Stimulated activated CD8-positive, alpha-beta memory T cell treated with anti-CD3 and anti-CD28 coated beads, Interleukin-7, amount 100 ng/mL, for 1 hour (primary cell): ENCODE measurements at places on chromosomes 2 and 18.

GRCh38 chr2:28355521-28356094 lies 37.0 kb upstream of the FOSL2 start:
- DNase-seq, result no peak

- DNase-seq, result no peak
Measured at GRCh38 chr2:125491663-125492062, 1164.3 kb upstream of the GYPC start.

GRCh38 chr2:232549655-232550353 lies 553 bp downstream of the TIGD1 start:
- DNase-seq, result no peak

DNA sequence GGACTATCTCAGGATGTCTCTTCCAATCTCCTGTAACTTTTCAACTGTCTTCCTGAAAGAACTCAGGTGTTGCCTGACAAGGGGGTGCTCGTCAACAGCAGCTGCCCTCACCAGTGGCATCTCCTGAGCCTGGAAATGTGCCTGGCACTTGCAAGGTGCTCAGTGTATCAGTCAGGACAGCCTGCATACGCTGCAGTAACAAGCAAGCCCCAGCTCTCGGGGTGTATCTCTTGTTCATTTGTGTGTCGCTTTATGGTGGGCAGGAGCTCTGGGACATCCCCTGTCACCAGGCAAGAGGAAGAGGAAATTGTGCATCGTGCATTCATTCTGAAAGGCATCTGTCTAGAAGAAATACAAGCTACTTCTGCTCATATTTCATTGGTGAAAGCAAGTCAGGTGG lies 263.1 kb downstream of the DCDC2C start:
- no peak for DNase-seq

DNA sequence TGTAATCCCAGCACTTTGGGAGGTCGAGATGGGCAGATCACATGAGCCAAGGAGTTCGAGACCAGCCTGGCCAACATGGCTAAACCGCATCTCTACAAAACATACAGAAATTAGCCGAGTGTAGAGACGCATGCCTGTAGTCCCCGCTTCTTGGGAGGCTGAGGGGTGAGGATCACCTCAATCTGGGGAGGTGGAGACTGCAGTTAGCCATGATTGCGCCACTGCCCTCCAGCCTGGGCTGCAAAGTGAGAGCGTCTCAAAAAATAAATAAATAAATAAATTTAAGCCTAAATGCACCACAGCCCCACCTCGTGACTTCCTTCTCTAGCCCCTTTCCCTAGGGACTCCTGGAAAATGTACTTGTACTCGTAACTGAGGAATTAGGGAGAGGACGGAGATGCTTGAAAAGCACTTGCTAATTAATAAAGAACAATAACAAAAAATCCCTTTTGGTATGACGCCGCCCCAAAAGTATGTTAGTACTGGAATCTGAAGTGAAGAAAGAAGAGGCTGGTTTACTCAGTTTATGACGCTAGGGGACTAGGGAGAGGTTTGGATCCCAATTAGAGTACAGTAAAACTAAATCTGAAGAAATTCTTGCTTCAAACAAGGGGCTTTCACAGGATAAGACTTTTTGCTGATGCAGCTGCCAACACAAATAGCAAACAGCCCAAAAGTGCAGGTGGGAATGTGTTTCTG lies 887 bp upstream of the ZNF396 start:
- DNase-seq, result no peak

DNA sequence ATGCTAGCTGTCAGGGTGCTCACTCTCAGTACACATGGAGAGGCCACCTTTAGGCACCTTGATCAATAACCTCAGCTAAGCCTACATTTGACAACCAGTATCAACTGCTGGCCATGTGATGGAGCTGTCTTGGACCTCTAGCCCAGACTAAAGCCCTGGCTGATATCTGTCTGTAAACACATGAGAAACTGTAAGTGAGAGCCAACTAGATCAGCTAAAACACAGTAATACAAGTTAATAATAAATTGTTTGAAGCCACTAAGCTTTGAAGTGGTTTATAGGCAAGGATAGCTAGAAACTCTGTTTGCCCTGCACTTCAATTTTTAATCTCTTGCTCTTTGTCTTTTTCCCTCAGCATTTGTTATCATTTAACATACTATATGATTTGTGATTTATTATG lies 407.1 kb downstream of the SPAG16 start:
- no peak for DNase-seq

DNA sequence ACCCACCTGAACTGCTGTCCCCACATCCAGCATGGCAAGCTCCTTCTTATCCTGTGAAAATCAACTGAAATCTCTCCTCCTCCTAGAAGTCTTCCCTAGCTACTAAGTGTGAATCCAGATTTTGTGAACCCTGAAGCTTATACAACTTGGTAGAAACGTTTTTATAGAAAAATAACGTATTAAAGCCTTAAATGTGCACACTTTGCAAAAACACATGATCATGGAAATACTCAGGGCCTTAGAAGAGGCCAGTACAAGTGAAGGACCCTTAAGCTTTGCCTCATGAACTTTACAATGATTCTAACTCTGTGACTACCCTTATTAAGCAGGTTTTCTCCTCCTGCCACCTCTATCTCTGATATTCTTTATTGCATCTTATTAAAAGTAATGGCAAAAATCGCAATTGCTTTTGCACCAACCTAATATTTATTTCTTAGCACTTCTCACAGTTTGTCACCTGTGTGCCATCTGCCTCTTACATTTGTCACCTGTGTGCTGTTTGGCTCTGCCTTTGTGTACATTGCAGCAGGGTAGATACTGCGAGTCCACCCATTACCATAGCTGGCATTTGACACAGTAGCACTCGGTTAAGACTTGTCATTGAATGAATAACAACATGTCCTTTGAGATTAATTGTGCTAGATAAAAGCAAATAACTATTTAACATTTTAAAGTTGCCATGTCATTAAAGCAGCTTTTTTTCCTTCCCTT lies 42.2 kb downstream of the FRZB start:
- DNase-seq, result no peak

GRCh38 chr18:70373042-70373519 lies 84.2 kb downstream of the SOCS6 start:
- DNase-seq, result no peak

GRCh38 chr2:118846953-118847761 lies at the start of gene EN1:
EN1 (minus strand) TSS chr2:118847648; CDS start chr2:118847167, 481 bp downstream.
- no peak for DNase-seq

GRCh38 chr18:42268798-42269197 lies 313.8 kb downstream of the PIK3C3 start:
- DNase-seq, result no peak

GRCh38 chr2:86039963-86040655 lies 65.6 kb downstream of the POLR1A start:
- no peak for DNase-seq

DNA sequence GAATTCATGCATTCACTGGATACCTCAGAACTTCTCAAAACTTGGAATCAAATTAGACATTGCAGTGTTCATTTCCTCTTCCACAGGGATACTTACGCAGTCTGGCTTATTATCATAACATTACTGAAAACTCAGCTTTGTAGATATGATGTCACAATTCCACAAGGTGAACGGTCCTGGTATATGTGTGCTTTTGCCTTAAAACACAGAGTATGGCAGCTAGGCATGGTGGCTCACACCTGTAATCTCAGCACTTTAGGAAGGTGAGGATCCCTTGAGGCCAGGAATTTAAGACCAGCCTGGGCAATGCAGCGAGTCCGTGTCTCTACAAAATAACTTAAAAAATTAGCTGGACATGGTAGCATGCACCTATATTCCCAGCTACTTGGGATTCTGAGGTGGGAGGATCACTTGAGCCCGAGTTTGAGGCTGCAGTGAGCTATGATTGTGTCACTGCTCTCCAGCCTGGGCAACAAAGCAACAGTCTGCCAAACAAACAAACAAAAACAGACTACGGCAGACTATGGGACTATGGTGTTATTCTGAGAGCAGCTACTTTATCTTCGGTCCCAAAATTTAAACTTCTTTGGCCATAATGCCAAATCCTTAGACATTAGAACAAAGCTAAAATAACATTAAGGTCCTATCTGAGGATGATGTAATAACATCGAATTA lies 1191.9 kb upstream of the SLC39A10 start:
- DNase-seq, result no peak

DNA sequence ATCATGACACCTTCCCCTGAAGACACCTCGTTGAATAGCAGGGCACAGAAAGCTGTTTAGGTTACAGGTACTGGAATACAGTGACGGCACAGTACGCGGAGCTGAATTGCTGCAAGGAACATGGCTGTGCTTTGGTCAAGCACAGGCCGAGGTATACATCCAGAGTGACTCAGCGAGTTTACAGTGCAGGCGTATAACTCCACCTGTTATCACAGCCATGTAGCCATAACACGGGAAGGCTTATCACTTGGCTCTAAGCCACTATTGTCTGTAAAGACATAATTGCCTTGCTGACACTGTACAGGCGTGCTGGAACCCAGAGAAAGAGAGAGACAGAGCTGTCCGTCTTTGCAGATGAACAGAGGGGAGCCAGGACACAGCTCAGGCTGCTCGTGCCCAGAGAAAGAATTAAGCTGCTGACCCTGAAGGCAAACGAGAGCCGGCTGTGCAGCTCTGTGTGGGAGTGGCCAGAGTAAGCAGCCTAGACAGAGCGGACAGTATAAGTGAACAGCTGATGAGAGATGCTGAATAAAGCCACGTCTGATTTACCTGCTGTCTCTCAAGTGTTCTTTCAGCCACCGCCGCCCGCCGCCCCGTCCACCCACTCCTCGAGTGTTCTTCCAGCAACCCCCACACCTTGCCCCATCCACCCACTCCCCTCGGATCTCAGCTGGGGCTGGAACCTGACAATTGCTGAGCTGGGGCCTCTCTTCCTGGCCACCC lies 87.3 kb upstream of the PPP1CB start:
- DNase-seq, result no peak

- DNase-seq, result no peak
Measured at GRCh38 chr2:234378440-234378839, 118.4 kb downstream of the ARL4C start.

DNA sequence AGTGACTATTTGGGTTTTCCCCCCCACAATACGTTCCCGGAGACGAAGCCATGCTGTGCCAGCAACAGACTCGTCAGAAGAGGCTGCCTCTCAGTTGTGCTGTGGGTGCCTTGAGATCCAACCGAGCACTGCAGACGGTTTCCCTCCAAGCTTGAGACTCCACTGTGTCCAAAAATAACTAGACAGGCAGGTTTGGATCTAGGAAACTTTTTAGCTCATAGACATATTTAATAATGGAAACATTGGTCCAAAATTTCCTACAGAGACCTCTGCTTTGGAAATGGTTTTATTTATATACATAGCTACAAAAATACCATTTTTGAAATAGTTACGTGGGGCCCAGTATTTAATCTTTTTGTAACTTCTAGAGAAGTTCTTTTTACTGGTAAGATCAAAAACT lies 63.1 kb upstream of the SPATS2L start:
- DNase-seq, result no peak

DNA sequence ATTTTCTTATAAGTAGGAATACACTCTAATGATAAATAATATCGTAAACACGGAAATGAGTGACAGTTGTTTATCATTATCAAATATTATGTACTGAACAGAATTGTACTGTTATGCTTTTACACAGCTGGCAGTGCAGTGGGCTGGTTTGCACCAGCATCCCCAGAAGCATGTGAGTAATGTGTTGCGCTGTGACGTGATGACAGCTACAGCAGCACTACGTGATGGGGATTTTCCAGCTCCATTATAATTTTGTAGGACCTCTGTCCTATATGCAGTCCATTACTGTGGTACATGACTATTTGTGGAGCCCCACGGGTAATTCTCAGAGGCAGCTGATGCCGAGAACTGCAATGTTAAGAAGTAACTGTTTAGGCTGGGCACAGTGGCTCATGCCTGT lies 77.3 kb upstream of the ATG16L1 start:
- DNase-seq, result no peak

DNA sequence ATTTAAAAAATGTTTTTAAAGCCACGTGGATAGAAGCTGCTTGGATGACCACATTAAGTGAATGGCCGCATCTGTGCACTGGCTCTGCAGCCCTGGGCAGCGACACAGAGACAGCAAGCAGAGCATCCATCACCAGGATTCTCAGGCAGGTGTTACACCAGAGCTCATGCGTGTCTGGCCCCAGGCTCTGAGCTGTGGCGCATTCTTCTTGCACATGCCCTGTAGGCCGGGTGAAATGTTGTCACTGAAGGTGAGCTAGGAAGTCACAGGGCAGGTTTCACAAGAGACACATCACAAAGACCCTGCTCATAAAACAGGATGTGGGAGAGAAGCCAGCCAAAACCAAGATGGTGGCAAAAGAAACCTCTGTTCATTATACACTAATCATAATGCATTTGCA lies 8.4 kb upstream of the PXDN start:
- DNase-seq, result no peak

DNA sequence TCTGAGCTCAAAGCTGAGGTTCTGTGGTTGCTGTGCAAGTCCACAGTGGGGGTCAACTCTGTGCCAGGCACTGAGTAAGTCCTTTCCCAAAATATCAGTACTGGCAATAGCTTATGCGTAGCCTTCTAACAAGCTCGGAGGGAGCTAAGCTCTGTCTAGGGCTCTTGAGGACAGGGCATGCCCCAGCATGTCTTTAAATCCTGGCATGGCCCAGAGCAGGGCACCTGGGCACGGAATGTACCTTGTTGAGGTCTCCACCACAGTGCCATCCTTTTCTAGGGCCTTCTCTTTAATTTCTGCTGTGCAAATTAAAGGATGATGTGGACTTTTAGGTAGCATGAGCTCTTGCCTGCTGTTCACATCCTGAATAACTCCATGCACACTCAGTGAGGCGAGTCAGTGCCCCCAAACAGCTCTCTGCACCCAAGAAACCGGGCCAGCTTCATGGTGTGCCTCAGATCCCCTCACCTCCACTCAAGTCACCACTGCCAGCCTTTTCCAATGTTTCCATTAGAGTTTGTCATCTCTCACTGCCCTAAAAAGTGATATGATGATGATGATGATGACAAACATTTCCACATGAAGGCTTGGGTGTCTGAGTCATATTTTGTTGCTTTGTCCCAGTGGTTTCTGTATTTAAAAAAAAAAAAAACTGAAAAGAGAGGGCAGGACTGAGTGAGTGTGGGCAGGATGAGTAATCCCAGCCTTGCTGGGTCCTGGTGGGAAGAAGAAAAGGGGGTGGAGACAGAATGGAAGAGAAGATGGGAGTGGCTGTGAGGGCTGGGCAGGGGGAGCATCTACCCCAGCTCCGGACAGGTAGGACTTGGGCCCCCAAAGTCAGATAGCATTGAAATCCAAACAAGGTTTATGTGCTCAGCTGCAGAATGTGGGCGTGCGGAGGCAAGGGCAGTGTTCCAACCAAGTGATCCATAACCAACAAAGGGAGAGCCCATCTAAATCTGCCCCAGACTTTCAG lies 78.9 kb downstream of the ZBTB7C start:
- DNase-seq, result no peak

DNA sequence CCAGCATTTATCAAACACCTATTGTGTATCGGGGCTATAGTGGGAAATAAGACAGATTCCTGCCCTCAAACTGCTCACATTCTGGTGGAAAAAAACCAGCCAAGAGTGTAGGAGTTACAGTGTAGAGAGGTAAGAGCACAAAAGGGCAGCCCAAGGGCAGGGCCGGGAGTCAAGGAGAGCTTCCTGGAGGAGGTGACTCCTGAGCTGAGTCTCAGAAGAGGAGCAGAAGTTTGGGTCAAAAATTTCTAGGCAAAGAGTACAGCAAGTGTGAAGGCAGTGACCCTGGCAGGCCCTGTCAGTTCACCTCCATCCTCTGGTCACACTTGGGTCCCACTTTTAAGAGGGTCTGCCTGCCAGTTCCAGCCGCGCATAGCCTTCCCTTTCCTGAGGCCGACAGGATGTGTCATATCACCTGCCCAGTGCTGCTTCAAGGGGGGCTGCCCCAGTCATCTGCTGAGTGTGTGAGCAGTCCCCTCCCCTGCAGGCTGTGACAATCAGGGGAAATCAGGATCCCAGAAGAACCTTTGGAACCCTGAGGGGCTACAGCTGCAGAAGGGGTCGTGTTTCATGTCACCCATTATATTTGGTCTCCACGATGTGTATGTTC lies 118.4 kb downstream of the GLI2 start:
- DNase-seq, result no peak
